ENCODE measurements at places on chromosomes 16 and 17. TPM values are rescaled to one million over a fixed set of nuclear protein-coding genes. Genes with fewer than 3 reads are reported as not detected.

GRCh38 chr17:4425398-4425797 lies 8.3 kb upstream of the SPNS3 start:
- DNase-seq, result no peak

GRCh38 chr17:45980855-45981254 lies 18.2 kb upstream of the STH start:
- no peak for DNase-seq

DNA sequence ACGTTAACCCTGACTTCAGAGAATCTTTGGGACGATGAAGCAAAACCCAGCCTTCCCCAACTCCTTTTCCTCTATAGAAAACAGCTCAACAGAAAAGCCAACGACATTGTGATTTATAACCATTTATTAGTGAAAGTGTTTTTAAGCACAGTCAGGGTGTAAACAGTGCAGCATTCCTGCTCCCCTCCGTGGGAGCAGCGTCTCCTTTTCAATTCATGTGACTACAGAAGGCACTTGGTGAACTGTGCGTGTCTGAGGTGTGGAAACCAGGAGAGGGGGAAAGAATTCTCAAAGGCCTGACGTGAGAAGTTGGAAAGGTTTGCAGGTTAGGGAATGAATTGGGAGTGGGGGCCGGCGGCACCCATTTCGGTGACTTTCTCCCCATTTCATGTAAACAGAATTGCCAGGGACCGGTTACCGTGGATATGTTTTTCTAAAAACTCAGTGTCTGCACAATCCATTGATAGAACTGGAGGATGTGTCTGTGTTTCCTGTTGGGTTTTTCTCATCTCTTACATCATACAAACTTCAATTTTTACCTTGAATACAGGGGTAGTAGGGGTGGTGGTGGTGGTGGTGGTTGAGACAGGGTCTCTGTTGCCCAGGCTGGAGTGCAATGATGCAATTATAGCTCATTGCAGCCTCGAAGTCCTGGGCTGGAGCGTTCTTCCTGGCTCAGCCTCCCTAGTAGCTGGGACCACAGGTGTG lies 53.1 kb downstream of the NDE1 start:
- DNase-seq, result no peak

GUCY2D gene
- total RNA-seq, result not detected

NPTX1 gene
- total RNA-seq, result 5.3 TPM

All from activated naive CD8-positive, alpha-beta T cell treated with anti-CD3 and anti-CD28 coated beads for 36 hours (primary cell).